ENCODE measurements at places on chromosomes 2 and 18. TPM values are rescaled to one million over a fixed set of nuclear protein-coding genes. Genes with fewer than 3 reads are reported as not detected.

Gene SIX2
- 0.12 TPM for total RNA-seq

Gene C2orf92
- total RNA-seq: 18.0 TPM

GRCh38 chr18:8468191-8468590, 141.0 kb upstream of the RAB12 start:
- no peak for DNase-seq

DNA sequence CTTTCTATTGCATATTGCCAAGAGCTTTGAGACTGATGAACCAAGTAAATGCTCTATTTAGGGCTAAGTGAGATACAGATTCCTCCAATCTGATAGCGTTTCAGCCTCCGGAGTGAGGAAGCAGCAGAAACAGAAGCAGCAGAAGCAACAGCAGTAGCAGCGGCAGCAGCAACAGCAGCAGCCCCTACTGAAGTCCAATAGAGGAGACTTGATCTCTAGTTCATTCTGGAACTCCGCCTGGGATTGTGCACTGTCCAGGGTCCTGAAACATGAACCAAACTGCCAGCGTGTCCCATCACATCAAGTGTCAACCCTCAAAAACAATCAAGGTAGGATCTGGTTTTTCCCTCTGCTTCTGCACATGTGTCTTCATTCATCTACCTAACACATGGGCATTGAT, at the start of gene DPP10:
TSS of gene DPP10 (plus strand) at position 132 of the 400 bp plus-strand sequence.
- DNase-seq: no peak

- no peak for DNase-seq
These were observed 275.3 kb downstream of the DCC start for GRCh38 chr18:52615321-52615720.

DNA sequence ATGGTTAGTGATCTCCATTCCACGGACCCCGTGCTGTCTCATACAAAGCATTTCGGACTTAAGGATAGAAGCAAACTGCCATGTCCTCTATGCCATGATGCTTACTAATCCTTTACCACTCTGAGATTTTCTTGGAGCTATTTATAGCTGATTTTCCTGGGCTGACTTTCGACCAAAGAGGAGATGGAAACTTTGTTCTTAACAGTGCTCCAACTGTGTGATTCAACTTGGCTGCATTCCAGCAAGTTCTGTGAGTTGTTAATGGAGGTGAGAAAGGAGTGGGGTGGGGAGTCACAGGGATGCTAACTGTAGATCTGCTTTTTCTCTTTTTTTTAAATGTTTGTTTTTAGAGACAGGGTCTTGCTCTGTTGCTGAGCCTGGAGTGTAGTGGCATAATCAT, 45.5 kb upstream of the MSH2 start:
- DNase-seq: no peak

- DNase-seq: peak; percentile 65
These were observed 4.4 kb downstream of the NFATC1 start for GRCh38 chr18:79400091-79400590.

Gene TTN
- 6.6 TPM for total RNA-seq
